Breast epithelium (tissue), 4 donors: ENCODE measurements at places on chromosomes 2 and 18. TPM values are rescaled to one million over a fixed set of nuclear protein-coding genes. Genes with fewer than 3 reads are reported as not detected.

C2orf80 gene
- total RNA-seq, result not detected

CDH20 gene
- 0.66 TPM for total RNA-seq

CAPN14 gene
- total RNA-seq, result 0.16 TPM

TNFAIP6 gene
- 2.6 TPM for total RNA-seq

STEAP3 gene
- total RNA-seq, result 49.8 TPM

DNA sequence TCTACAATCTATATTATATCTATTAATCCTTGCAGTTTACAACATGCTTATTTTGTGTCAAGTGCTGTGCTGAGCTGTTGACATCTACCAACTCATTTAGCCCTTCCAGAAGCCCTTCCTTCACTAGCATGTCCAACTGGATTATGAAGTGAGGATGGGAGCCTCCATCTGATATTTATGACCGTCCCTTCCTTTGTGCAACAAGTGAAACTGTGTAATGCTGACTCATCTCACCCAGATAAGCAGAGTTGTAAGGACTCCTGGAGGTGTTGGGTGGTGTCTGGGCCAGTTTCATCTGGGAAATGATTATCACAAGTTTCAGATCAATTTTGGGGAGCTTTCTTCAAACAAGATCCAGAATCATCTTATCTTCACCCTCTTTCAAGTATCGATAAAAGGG, 156.6 kb upstream of the ETAA1 start:
- no peaks in the 10 kb centered on the region for H3K4me1 ChIP-seq
- no peak overlapping the region for H3K4me3 ChIP-seq
- H3K27ac ChIP-seq, result no peak overlapping the region
- no peaks in the 10 kb centered on the region for H3K36me3 ChIP-seq

GRCh38 chr2:88856409-88857135, 165.1 kb downstream of the RPIA start:
- no peaks in the 10 kb centered on the region for H3K36me3 ChIP-seq
- H3K4me1 ChIP-seq, result no peaks in the 10 kb centered on the region
- H3K27ac ChIP-seq, result no peak overlapping the region
- H3K27me3 ChIP-seq, result no peaks in the 10 kb centered on the region

GRCh38 chr2:7430869-7431641, 513.8 kb downstream of the RNF144A start:
- peak overlapping the region; percentile 72 for H3K27ac ChIP-seq
- H3K4me3 ChIP-seq, result peak overlapping the region; percentile 12
- no peaks in the 10 kb centered on the region for H3K36me3 ChIP-seq
- H3K27me3 ChIP-seq, result no peaks in the 10 kb centered on the region
- no peaks in the 10 kb centered on the region for H3K4me1 ChIP-seq

- no peaks in the 10 kb centered on the region for H3K4me1 ChIP-seq
- H3K4me3 ChIP-seq, result no peak overlapping the region
- no peak for DNase-seq
Measured at GRCh38 chr2:138428710-138429440, 72.7 kb upstream of the SPOPL start.

- no peaks in the 10 kb centered on the region for H3K27me3 ChIP-seq
- no peaks in the 10 kb centered on the region for H3K4me1 ChIP-seq
- H3K4me3 ChIP-seq, result no peak overlapping the region
- H3K36me3 ChIP-seq, result no peaks in the 10 kb centered on the region
Measured at GRCh38 chr18:72412927-72413326, 131.2 kb downstream of the CBLN2 start.

DNA sequence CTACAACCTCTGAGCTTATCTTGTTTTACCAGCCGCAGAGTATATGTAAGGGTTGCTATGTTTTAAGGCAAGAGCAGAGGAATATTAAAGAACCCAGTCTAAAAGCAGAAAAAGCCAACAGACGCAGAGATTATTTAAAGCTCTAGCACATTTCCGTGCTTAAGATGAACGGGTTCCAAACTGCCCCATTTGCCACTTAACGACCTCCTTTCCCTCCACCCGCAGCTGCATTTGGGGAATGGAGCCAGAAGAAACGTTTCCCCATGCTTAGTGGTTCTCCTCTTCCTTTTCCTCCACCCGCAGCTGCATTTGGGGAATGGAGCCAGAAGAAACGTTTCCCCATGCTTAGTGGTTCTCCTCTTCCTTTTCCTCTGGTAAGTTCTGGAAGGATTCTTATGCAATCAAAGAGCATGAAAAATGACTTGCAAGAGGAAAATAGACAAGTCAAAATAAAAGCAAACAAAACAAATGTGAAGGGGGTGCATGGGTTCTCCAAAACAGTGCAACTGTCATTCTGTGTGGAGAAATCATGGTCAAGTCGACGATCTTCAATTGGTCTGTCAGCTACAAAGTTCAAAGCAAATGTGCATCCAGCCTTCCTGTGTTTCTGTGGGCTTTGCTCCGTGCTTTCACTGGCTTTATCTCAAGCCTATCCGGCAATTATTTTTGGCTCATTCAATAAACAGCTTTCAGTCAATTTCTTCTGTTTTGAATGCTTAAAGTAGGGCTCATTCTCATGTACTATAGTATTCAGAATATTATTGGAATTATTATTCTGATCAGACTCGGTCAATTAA, 57.8 kb downstream of the DIPK1C start:
- H3K36me3 ChIP-seq, result no peaks in the 10 kb centered on the region
- H3K4me3 ChIP-seq, result no peak overlapping the region
- no peak overlapping the region for H3K27ac ChIP-seq
- no peak for DNase-seq
- H3K27me3 ChIP-seq, result no peaks in the 10 kb centered on the region

GRCh38 chr2:21118302-21118920, 5.4 kb upstream of the TDRD15 start:
- H3K4me1 ChIP-seq, result no peaks in the 10 kb centered on the region
- no peaks in the 10 kb centered on the region for H3K27me3 ChIP-seq
- no peak overlapping the region for H3K27ac ChIP-seq
- no peak overlapping the region for H3K4me3 ChIP-seq
- H3K36me3 ChIP-seq, result no peaks in the 10 kb centered on the region

DNA sequence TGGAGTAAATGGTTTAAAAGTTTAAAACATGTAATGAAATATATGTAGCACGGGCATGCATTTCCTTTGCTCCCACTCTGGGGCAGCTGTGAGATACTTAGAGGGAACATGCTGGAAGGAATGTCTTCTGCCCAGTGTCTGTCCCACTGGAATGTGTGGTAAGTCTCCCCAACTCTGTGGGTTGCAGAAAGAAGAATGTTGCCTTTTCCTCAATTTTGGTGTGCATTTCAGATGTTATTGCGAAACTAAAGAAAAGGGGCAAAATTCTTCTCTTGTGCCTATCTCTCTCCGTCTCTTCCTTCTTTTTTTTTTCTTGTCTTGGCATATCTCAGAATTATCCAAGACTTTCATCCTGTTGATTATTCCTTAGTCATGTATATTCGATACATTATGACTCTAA, 201.1 kb downstream of the SH3RF3 start:
- H3K36me3 ChIP-seq, result no peaks in the 10 kb centered on the region
- no peak overlapping the region for H3K27ac ChIP-seq
- peaks cover 10% of the 10 kb centered on the region for H3K4me1 ChIP-seq

DNA sequence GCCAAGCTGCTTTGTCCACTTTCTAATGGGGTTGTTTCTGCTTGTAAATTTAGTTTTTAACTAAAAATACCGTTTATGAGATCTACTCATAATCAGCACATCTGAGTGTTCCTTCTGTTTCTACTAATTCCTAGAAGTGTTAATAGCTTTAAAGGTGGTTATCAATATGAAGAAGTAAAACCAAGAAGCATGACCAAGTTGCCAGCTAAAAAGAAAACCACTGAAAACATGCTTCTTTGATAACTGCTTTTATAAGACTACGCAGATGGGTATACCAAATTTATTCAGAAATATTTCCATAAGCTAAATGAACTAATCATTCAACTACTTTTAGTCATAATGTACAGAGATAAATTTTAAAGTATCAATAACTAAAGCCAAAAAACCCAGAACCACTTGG, 101.8 kb downstream of the C2orf74 start:
- H3K4me1 ChIP-seq, result no peaks in the 10 kb centered on the region
- no peak overlapping the region for H3K4me3 ChIP-seq
- no peak for DNase-seq

DNA sequence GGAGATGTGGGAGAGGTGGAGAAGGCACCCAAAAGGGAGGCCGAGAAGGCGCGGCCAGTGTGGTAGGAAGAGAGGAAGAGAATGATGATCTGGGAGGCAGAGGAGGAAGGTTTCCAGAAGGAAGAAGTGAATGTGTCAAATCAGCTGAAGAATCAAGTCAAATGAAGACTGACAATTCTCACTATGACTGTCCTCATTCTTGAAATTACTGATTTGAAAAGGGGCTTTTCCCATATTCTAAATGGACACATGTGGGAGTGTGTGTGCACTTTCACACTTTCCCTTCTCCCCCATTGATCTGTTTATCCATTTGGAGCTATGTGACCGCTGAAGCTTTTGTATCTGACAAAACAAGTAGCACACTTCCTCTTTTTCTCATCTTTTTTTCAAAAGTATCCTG, 6.1 kb downstream of the AFF3 start:
- H3K4me1 ChIP-seq, result no peaks in the 10 kb centered on the region
- no peak for DNase-seq
- H3K27ac ChIP-seq, result no peak overlapping the region
- no peaks in the 10 kb centered on the region for H3K36me3 ChIP-seq

DNA sequence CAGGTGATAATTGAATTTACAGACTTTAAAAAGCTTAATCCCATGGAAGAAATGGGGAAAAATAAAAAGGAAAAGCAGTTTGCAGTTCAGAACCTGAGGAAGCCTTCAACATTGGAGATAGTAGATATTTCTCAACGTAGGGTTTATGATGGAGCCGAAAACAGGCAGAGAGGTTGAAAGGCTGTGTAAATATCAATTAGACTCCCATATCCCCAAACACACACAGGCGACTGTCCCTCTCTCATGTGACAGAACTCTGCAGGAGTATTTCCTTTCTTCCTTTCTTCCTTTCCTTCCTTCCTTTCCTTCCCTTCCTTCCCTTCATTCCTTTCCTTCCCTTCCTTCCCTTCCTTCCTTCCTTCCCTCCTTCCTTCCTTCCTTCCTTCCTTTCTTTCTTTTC, 406.5 kb downstream of the LPIN1 start:
- no peaks in the 10 kb centered on the region for H3K4me1 ChIP-seq
- no peak for DNase-seq
- H3K27me3 ChIP-seq, result no peaks in the 10 kb centered on the region
- H3K4me3 ChIP-seq, result no peak overlapping the region

DNA sequence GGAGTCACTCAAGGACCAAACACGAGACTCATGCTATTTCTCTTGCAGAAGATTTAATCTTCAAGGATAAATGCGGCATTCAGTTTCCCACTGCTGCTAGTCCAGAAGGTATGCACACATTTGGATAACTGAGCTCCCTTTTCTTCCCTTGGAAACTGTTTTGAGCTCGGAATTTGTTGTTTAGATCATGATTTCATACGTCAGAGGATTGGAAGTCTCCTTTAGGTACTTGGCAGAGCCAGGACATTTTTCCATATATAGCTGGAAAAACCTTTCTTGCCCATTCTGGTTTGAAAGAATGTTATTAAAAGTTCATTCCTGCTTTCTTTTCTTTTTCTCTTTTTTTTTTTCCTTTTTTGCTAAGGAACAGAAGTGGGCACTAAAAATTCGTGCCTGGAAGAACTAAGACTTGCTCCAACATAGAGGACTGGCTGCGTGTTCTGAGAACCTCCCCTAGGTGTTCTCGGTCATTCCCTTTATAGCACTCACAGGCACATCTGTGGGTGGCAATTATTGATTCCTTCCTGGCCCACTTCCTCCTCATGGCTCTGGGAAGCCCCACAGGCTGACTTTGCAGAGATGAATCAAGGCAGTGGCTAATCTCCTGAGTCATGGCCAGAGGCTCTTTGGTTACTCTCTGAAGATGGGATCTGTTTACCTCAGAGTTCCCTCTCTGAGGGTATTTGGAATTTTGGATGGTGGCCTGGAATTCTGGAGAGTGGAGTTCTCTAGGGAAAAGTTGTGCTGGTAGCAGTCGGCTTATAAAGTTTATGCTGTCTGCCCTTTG, 104.8 kb downstream of the PLCL1 start:
- H3K4me1 ChIP-seq, result no peaks in the 10 kb centered on the region
- DNase-seq, result no peak
- no peaks in the 10 kb centered on the region for H3K36me3 ChIP-seq
- no peak overlapping the region for H3K27ac ChIP-seq

DNA sequence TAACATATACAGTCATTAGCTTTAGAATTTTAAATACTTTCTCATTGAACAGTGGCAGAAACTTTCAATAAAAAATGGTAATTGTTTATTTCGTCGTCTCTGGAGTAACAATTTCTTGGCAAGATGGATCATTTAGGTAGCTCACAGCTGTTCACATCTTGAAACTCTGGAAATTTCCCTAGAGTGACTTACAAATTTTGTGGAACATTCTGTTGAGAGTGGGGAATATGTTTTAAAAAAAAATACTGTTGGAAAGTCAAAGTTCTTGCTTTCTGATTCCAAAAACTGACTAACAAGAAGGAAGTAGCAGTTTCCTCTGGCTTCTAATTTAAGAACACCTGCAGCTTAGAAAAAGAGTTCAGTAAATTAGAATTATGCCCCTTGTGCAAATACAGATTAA, 11.2 kb upstream of the CALCRL start:
- H3K27ac ChIP-seq, result no peak overlapping the region
- H3K27me3 ChIP-seq, result no peaks in the 10 kb centered on the region
- no peak overlapping the region for H3K4me3 ChIP-seq
- no peaks in the 10 kb centered on the region for H3K4me1 ChIP-seq
- H3K36me3 ChIP-seq, result peaks cover 1% of the 10 kb centered on the region
- no peak for DNase-seq

DNA sequence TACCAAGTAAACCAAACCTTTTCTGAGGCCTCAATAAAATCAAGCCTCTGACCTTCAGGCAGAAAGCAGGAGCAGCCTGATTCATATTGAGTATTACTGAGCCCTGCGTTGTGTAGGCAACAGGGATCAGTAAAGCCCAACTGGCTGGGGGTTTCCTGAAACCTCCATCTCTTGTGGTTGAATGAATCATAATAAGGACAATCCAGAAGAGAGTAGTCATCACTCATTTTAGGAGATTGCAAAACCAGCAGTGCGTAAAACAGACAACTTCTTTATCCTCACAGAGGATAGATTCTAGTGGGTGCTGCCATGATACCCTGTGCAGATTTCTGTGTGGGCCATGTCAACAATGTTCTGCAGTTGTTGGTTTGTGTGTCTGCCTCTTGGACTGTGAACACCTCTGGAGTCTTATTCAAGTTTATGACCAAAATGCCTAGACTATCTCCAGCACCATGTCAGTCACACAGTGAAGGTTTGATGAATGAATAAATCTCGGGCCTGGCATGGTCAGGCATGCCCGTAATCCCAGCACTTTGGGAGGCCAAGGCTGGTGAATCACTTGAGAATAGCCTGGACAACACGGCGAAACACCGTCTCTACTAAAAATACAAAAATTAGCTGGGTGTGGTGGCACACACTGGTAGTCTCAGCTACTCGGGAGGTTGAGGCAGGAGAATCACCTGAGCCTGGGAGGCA, 51.8 kb upstream of the RAB27B start:
- no peak overlapping the region for H3K4me3 ChIP-seq
- H3K27ac ChIP-seq, result peak overlapping the region; percentile 64
- no peaks in the 10 kb centered on the region for H3K4me1 ChIP-seq
- H3K36me3 ChIP-seq, result no peaks in the 10 kb centered on the region

DNA sequence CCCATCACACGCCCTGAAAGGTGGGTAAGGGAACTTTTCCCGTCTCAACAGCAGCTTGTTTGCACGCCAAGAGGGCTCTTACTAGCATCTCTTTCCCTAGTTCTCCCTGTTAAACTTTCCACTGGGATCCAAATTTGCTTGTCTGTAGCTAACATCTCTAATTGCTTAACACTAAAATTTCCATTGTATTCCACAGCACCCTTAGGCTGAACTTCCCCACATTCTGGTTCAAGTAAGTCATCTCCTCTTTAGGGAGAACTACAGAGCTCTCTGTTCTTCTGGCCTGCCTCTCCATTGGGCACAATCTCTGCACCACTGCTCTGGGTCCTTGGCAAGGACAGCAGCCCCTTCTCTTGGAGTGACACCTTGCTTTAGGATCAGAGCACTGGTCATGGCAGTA, 24.0 kb downstream of the UNC50 start:
- DNase-seq, result no peak
- H3K27ac ChIP-seq, result no peak overlapping the region
- H3K27me3 ChIP-seq, result no peaks in the 10 kb centered on the region
- H3K4me3 ChIP-seq, result no peak overlapping the region
- no peaks in the 10 kb centered on the region for H3K36me3 ChIP-seq
